Stimulated activated CD8-positive, alpha-beta memory T cell treated with anti-CD3 and anti-CD28 coated beads, Interleukin-4, amount 100 ng/mL, for 48 hours (primary cell): ENCODE measurements at places on chromosomes 1 and 21.

- DNase-seq, result no peak
Observed at GRCh38 chr1:111948209-111949171, 41.0 kb downstream of the KCND3 start.

DNA sequence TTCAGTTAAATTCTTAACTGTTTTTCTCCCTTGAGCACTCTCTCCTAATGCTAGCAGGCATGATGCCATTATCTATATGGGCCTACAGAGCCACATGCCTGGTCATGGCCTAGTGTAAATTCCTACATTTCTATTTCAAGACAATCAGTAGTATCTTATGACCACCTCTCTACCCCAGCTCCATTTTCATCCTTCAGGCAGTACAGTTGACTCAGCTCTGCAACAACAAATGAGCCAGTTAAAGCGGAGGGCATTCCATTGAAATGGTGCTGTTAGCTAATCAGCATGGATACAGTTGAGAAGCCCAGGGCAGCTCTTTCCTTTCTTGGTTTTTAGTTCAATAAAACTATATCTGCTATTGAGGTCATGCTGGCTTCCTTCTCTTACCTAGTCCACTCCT is 150.0 kb downstream of the PPP1R12B start:
- DNase-seq, result no peak

DNA sequence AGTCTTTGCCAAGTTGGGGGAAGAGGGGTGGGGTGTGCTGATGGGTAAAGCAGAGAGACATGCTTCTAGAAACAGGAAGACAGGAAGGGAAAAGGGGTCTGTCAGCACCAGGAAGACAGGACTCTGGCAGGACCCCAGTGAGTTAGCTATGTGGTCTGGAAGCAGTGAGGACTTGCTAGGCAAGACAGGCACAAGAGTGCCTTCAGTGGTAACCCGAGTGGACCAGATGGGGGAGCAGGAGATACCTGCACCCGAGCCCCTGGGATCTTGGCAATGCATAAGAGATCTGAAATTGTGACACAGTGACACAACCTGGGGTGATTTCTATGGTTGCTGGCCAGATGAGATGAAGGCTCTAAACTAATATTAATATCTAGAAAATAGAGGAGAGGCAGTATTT is 7.0 kb downstream of the TLR5 start:
- DNase-seq, result no peak

- peak; percentile 56 for DNase-seq
Observed at GRCh38 chr1:205488074-205488723, 16.3 kb upstream of the CDK18 start.

GRCh38 chr1:33667386-33668282 is 195.2 kb downstream of the ZSCAN20 start:
- no peak for DNase-seq

- DNase-seq, result no peak
Observed at GRCh38 chr1:234108921-234109320, 204.4 kb downstream of the SLC35F3 start.

DNA sequence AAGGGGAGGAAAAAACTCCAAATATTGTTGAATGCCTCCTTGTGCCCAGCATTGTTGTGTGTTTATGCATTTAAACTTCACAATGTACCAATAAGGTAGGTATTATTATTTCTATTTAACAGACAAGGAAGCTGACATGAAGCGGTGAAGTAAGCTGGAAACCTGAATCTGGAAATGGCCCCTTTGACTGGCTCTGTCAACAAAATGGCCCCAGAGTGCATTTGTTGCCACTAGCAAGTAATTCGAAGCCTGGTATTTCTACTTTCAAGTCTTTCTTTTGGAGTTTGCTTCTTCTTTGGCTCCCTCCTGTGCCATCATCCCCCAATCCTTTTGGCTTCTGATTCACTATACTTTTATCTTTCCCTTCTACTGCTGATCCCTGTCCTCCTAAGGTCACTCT is 23.1 kb downstream of the CRYZL1 start:
- no peak for DNase-seq

DNA sequence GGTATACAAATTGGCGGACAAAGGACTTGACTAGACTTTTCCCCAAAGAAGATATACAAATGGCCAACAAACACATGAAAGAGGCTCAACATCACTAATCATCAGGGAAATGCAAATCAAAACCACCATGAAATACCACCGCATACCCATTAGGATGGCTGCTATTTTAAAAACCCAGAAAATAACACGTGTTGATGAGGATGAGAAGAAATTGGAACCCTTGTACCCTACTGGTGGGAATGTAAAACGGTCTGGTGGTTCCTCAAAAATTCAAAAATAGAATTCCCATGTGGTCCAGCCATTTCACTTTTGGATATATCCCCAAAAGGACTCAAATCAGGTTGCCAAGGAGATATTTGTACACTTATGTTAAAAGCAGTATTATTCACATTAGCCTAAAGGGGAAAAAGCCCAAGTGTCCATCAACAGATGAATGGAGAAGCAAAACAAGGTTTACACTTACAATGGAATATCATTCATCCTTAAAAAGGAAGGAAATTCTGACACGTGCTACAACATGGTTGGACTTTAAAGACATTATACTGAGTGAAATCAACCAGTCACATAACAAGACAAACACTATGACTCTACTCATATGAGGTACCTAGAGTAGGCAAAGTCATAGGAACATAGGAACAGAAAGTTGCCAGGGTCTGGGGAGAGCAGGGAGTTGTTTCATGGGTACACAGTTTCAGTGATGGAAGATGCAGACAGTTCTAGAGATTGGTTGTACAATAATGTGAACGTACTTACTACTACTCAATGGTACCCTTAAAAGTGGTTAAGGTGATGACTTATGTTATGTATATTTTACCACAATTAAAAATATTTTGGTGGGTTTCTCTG is 17.0 kb downstream of the CD34 start:
- DNase-seq, result no peak

DNA sequence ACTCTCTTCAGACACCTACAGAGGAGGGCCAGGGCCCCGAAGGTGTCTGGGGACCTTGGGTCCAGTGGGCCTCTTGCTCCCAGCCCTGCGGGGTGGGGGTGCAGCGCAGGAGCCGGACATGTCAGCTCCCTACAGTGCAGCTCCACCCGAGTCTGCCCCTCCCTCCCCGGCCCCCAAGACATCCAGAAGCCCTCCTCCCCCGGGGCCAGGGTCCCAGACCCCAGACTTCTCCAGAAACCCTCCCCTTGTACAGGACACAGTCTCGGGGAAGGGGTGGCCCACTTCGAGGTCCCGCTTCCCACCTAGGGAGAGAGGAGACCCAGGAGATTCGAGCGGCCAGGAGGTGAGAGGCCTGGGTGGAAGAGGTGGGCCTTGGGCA is 3.7 kb downstream of the ADAMTSL4 start:
- no peak for DNase-seq

- DNase-seq, result no peak
Observed at GRCh38 chr1:2452201-2452931, 23.7 kb upstream of the PLCH2 start.

GRCh38 chr1:149963358-149963757 is 26.7 kb upstream of the MTMR11 start:
- DNase-seq, result no peak

GRCh38 chr1:9753121-9753531 is 70.6 kb downstream of the CLSTN1 start:
- DNase-seq, result no peak

GRCh38 chr1:183515002-183515689 is 42.8 kb downstream of the SMG7 start:
- DNase-seq, result no peak

- no peak for DNase-seq
Observed at GRCh38 chr1:210438928-210439841, 110.5 kb downstream of the HHAT start.

GRCh38 chr1:78892260-78892840 is 114.2 kb downstream of the ADGRL4 start:
- no peak for DNase-seq

GRCh38 chr1:2999571-2999970 is 21.7 kb upstream of the ACTRT2 start:
- no peak for DNase-seq

- no peak for DNase-seq
Observed at GRCh38 chr1:235532360-235532759, 28.1 kb upstream of the B3GALNT2 start.

DNA sequence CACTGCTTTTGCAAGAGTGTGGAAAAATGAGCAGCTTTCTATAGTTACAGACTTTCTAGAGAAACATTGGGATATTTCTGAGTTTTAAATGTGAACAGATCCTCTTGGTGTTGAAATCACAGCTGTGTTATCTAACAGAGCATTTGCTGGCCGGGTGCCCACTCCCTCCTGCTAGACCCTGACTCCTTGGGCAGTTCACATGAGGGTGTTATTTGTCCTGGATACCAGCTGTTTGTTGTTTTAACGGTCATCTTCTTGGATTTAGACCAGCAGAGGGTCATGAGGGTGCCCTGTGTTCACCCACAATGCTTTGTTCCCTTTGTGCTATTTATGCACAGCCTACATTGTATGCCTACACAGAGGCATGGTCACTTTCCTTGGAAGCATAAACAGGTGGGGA is 67.1 kb downstream of the CENPF start:
- DNase-seq, result no peak

GRCh38 chr1:110119843-110120242 is 7.6 kb downstream of the UBL4B start:
- DNase-seq, result no peak

GRCh38 chr21:43721206-43721605 is 2.3 kb downstream of the PDXK start:
- DNase-seq, result no peak

GRCh38 chr1:30907481-30908315 is 860 bp downstream of the SDC3 start:
- no peak for DNase-seq

DNA sequence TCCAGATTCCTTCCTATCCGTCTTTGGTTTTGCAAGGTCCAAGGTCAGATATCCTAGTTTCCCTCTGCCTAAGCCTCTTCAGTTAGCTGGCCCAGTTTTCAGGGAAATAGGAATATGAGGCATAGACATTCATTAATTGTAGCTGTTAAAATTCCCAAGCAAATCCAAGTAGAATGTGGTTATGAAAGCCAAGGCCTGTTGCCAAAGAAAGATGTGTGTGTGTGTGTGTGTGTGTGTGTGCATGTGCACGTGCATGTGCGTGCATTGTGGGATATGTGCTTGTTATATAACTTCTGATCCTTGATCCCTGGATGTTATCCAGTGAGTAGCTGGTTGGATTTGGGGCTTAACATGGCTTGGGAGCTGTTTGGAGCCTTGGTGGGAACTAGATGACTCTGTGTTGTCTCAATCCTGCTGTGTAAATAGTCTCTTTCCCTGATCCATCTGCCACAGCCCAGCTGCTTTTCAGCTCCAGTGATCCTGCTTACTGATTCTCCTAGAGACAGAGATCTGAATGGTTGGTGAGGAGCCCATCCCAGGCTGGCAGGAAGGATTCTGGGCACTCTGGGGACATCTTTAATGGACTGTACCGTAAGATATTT is 70.6 kb upstream of the GCLM start:
- DNase-seq, result no peak

GRCh38 chr1:83508485-83509151 is 490.3 kb downstream of the TTLL7 start:
- no peak for DNase-seq

DNA sequence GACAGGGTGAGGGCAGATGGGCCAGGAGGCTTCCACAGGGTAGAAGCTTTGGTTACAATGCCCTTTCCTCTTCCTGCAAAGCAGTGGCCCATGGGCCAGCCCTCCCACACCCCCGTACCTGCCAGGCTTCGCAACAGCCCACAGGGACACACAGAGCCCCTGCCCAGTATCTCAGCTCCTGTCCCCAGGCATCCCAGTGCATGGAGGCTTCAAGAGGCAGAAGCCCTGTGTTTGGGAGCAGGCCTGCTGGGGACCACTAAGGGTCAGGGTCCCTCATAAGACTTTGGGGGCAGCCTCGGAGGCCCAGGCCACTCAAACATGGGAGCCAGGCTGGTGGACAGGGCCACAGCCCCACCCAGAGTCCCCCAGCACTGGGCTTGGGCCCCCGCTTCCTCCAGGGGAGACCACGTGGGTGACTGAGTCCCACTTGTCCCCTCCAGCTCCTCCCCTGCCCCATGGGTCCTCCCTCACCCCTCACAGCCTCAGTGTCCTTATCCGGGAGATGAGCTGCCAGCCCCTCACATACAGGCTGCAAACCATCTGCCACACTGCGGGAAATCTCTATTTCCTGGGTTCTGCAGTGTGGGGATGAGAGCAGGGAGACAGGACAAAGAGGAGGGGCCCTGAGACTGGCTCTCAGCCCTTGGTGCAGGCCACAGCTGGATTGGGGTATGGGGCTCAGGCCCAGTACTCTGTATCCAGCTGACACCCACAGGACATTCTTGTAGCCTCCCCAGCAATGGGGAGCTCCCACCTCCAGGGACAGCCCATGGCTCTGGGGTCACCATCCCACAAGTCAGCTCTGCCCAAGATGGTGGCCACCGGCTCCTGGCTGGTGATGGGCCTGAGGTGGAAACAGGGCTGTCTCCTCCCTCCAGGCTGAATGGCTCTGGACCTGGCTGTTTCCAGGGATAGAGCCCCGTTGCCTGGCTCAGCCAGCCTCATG is 50.7 kb downstream of the WNT9A start:
- peak; percentile 15 for DNase-seq
